ENCODE measurements at places on chromosomes 4 and X.

- DNase-seq: no peak
Observed at GRCh38 chr4:144754562-144755410, 108.8 kb downstream of the HHIP start.

DNA sequence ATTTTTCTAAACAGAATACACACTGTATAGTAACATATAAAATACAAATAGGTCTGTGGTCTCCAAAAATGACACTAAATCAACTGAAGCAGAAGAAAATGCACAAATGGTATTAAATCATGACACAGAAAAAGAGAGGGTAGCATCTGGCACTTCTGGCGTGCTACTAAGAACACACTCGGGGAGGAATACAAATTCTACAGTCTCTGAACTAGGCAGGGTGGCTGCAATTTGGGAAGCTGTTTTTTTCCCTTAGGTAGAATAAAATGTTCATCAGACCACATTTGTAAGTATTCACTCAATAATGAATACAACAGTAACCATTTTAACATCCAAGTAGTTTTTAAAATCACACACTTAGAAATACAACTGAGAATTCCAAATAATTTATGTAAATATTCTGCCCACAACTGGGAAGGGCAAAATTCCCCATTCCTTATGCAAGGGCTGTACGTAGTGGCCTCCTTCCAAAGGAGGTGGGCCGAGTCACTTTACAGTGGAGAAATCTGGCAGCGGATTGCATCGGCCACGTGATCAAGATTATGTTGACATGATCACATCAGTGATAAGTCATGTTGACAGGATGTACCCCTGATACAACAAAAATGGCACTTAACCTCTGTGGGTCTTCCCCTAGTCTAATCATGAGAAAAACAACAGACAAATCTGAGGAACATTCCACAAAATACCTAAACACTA lies 101.1 kb downstream of the TSPAN5 start:
- DNase-seq: no peak

DNA sequence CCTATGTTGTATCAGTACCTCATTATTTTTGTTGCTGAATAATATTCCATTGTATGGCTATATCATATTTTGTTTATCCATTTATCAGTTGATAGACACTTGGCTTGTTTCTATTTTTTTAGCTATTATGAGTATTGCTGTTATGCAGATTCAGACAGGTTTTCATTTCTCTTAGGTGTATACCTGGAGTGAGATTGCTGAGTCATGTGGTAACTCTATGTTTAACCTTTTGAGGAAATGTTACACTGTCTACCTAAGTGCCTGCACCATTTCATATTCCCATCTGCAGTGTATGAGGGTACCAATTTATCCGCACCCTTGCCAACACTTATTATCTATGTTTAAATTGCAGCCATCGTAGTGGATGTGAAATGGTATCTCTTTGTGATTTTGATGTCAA lies 43.0 kb upstream of the SH3RF1 start:
- DNase-seq: no peak

GRCh38 chr4:176350671-176351070 lies 30.9 kb downstream of the SPCS3 start:
- no peak for DNase-seq

Data from stimulated activated CD8-positive, alpha-beta memory T cell treated with anti-CD3 and anti-CD28 coated beads, Interleukin-15, amount 100 ng/mL, for 24 hours (primary cell).